ENCODE measurements at places on chromosomes 13 and 19.

DNA sequence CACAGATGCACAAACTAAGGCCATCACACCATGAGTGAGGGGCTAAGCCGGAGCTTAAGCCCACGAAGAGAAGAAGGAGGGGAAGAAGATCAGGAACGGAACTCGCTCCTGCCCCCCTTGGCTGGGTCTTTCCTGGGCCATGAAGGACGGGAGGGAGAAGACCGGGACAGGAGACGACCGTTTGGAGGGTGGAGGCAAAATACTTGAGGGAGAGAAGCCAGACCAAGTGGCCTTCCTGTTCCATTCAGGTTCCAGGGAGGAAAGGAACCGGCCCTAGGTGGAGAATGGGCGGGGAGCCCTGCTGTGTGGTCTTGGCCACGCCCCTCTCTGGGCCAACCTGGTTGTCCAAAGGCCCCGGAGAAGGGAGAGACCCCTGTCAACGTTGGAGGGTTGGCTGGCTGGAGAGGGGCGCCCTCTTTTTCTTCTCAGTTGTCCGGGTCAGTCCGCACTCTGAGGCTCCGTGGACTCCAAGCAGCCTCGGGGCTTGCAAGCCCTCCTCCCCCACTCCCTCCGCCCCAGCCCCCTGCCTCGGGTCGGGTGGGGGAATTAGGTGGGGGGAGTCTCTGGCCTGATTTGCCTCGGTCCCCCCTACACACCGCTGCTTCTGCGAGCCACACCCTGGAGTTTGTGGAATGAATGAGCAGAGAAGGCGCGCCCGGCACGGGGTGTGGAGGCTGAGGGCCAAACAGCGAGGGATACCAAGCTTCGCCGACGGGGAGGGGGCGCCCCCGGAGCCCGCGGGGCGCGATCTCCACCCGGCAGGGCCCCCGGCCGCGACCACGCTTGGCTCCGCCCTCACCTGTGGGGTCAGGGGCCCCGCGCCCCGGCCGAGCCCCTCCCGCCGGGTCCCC is 757 bp downstream of the FBN3 start:
- DNase-seq: no peak

GRCh38 chr19:29315556-29316190 is 102.7 kb upstream of the UQCRFS1 start:
- no peak for DNase-seq

DNA sequence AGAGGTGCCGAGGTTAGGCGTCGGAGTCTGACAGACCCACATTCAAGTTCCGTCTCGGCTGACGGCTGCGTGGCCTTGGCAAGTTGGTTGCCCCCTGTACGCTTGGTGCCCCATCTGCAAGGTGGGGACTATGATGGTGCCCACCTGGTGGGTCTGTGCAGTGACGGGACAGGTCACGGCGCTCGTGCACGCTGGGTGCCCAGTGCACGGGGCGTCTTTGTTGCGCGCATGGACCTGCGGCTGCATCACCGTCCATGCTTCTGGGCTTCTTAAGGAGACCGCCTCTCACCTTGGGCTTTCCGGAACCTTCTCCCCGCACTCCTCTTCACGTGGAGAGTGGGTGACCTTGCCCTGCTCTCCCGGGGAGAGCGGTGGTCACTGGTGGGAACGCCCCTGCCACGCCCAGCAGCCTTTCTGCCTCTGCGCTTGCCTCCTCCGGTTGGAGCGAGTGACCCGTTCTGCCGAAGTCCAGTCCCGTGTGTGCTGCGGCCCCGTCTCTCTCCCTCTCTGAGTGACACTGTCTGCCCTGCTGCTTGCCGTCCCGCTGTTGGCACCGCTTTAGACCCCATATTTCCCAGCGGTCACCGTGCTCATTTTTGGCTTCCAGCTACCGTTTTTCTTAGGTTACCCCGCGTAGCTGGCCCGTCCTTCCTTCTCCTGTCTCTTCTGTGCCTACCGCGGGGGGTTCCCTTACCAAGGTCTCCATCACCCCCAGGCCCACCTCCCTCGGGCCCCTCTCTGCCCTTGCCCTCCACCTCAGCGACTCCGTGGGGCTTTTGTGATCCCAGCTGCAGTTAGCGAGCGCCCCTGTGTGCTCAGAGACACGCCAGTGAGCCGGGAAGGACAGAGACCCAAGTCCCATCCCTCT is 6.4 kb downstream of the ATP11A start:
- no peak for DNase-seq

DNA sequence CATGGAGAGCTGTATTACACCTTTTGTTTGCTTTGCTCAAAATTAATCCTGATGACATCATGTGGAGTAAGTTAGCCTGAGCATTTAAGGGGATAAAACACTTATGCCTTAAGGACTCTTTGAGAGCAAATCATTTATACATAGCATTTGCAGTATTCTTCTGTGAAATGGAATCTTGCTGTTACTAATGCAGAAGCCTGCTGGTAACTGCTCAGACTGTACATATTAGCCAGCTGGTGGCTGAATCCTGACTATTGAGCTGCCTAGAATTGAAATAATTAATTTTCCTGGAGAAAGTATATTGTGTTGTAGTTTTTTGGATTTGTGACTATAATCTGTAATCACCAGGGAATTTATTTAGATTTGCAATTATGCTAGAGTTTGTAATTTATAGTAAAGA is 363.2 kb downstream of the GPC6 start:
- DNase-seq: no peak

DNA sequence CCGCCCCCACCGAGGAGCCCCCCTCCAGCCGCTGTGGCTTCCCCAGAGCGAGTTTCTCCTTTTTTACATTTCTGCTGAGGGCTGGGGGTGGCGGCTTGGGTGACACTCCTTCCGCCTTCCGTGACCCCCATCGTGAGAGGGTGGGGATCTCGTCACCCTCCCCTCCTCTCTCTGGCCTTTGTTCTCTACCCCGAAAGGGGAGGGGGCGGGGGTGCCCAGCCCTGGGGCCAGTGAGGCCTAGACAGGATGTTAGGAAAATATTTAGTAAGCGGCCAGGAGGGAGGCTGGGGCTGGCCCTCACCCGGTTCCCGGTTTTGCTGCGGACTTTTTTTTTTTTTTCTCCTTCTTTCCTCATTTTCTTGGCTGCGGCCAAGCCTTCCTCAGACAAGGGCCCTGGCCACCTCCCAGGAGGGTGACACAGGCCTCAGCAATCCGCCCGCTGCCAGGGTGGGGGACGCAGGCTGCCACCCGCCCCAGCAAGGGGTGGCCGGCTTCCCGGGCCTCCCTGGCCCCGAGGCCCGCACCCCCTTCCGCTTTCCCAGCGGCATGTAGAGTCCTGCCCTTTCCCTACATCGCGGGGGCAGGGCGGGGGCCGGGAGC is 3.9 kb downstream of the MIDN start:
- no peak for DNase-seq

GRCh38 chr13:39612023-39612637 is 9.1 kb upstream of the LHFPL6 start:
- DNase-seq: peak; percentile 2

DNA sequence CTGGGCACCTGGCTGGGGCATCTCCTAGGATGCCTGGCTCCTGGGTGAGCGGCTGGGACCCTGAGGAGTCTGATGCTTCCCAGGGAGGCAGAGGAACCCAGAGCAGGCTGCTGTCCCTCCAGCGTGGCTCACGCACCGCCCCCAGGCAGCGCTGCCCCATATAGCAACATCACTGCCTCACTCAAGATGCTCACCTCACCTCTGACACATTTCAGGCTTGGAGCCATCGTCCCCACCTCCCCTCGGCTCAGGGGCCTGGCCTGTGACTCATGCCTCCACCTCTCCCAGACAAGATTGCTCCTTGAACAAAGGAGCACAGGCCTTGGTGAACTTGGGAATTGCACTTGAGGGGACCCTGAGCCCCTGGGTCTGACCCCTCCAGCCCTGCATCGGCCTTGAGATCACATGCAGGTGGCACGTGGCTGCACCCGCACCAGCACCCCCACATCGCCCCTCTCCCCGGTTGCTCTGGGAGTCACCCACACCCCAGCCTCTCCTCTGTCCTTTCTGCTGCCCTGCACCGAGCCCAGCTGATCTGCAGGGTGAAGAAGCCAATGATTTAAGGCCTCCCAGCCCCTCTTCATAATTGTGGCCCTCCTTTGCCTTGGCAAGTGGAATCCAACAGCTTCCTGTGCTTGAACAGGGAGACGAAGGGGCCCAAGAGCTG is 11.2 kb downstream of the CEBPA start:
- no peak for DNase-seq

DNA sequence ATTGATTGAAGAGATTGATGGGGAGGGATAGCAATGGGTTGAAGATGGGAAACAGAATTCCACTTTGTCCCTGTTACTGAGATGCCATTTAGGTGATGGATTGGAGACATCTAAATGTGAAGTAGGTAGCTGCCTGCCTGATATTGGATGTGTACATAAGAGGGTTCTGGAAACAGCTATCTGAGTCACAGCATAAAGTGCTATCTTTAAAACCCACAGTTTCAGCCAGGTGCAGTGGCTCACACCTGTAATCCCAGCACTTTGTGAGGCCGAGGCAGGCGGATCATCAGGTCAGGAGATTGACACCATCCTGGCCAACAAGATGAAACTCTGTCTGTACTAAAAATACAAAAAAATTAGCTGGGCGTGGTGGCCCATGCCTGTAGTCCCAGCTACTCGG is 72.6 kb downstream of the DNAJC3 start:
- peak; percentile 32 for DNase-seq

DNA sequence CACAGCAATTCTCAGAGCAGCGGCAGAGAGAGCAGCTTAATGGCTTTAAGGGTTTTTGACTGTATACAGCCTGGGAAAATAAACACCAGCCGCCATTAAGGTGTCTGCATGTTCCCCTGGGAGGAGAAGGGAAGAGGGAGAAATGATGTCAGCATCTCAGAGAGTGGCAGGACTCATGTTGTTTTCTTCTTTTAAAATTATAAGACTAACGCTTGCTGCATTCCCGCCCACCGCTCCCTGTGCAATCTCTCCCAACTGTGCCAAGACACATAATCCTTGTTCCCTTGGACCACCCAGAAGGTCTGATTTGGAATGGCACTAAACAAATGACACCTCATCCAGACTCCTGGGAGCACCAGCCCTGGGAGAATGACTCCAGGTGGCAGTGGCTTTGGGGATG is 27.7 kb upstream of the FAM216B start:
- DNase-seq: peak; percentile 47

GRCh38 chr19:18322318-18322758 is 538 bp downstream of the LSM4 start:
- no peak for DNase-seq

DNA sequence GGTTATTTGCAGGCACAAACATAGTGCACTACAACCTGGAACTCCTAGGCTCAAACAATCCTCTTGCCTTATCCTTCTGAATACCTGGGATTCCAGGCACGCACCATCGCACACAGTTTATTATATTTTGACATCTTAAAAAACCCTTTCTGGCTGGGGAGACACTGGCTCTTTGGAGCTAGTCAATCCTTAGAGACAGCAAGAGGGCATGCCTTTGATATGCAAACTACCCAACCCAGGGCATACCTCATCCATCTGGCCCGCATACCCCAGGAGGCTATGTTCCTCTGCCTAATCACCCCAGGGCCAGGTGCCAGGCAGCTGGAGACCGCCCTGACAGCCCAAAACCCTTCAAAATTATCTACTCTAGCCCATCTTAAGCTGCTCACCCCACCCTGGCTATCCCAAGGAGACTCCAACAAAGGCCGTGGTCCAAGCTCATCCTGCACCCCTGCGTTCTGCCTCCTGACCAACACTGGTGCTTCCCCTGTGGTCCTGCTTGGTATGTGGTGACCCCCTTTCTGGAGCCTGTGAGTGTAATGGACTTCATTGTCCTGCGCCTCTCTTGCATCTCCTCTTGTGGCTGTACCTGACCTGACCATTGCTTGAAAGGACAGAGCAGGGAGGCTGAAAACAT is 86.4 kb downstream of the RGCC start:
- DNase-seq: no peak

DNA sequence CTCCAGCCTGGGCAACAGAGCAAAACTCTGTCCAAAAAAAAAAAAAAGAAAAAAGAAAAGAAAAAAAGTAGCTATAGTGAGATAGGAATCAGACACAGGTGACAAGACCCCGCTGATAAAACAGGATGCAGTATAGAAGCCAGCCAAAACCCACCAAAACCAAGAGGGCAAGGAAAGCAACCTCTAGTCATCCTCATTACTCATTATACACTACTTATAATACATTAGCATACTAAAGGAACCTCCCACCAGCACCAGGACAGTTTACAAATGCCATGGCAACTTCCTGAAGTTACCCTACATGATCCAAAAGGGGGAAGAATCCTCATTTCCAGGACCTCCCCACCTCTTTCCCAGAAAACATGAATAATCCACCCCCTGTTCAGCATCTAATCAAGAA is 35.6 kb upstream of the UBL3 start:
- DNase-seq: no peak

- DNase-seq: no peak
Measured at GRCh38 chr13:82976499-82976898, 905.8 kb downstream of the SLITRK1 start.

GRCh38 chr13:71867131-71867814 is at the start of gene DACH1:
DACH1 (minus strand) TSS chr13:71867204.
- no peak for DNase-seq

- peak; percentile 72 for DNase-seq
Measured at GRCh38 chr19:861756-862580, 2.5 kb downstream of the CFD start.

Data from NCI-H187 (cell line).